ENCODE measurements at places on chromosomes 11 and 22.

GRCh38 chr11:111370902-111371578 lies 8.0 kb downstream of the POU2AF1 start:
- no peak for DNase-seq

GRCh38 chr11:91776655-91777054 lies 448.0 kb upstream of the FAT3 start:
- DNase-seq, result no peak

DNA sequence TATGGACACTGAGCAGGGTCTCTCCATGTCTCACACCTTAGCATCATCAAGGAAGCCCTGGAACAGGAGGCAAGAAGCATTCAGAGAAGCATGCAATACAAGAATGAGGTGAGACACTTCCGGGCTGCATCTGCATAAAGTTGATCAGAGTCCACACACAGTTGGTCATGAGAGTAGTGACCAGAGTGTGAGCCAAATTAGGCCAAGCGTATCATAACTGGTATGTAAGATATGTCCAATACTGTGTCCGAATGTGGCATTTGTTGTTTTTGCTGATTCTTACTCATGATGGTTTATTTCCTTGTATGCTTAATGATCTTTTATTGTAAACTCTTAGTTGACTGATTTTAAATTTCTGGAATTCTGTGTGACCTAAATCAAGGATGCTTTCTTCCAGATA lies 315.7 kb downstream of the INSC start:
- DNase-seq, result no peak

- no peak for DNase-seq
Observed at GRCh38 chr11:130638624-130639023, 190.2 kb downstream of the ADAMTS15 start.

DNA sequence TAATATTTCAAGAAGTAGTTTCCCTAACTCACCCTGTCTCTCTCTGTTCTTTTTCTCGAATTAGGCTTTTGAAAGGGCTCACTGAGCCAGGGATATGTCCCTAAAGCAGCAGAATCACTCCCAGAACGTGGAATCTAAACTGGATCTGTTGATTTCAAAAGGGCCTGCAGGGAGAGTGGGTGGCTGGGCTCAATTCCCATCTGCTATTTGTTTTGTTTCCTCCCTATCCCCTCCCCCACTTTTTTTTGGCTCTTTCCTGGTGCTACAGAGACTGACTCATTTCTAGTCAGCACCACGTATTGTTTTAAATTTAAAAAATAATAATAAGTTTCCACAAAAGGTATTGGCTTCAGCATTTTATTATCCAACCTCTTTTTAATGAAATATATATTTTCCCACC lies 961.5 kb downstream of the FAM181B start:
- DNase-seq, result no peak

- DNase-seq, result no peak
Observed at GRCh38 chr11:106091480-106092123, 14.1 kb downstream of the AASDHPPT start.

- no peak for DNase-seq
Observed at GRCh38 chr22:42176255-42176915, 45.8 kb upstream of the CYP2D6 start.

- DNase-seq, result no peak
Observed at GRCh38 chr11:100756559-100756958, 69.5 kb downstream of the ARHGAP42 start.

DNA sequence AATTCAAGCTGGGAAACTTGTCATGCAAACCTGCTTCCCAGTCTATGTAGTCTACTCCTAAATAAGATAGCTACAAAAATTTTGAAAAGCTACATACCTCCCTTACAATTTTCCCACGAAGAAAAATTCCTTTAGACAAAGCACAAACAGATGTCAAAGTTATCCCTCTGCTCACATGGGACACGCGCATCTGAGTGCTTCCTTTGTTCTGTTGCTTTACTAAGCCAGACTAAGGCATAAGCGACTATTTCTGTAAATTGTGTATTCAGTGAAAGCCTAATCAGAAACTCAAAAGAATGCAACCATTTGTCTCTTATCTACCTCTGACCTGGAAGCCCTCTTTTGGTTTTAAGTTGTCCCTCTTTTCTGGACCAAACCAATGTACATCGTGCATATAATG lies 583.7 kb upstream of the B3GAT1 start:
- DNase-seq, result no peak

DNA sequence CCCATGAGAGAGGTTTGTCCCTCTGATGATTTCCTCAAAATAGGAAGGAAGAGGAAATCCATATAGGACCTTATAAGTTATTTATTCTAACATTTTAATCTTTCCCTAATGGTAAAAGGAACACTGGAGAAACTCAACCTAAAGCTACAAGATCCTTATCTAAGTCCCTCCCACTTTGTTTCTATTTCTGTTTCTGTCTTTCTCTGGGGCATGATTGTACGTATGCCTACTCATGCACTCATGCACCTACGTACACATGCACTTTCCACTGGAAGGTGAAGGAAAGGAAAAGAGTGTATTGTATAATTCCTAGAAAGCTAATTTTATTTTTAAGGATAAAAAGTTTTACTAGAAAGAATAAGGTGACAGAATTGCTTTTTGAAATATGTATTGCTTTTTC lies 125.0 kb downstream of the RAB38 start:
- DNase-seq, result no peak

- no peak for DNase-seq
Observed at GRCh38 chr11:13462311-13462900, 616 bp downstream of the BTBD10 start.

DNA sequence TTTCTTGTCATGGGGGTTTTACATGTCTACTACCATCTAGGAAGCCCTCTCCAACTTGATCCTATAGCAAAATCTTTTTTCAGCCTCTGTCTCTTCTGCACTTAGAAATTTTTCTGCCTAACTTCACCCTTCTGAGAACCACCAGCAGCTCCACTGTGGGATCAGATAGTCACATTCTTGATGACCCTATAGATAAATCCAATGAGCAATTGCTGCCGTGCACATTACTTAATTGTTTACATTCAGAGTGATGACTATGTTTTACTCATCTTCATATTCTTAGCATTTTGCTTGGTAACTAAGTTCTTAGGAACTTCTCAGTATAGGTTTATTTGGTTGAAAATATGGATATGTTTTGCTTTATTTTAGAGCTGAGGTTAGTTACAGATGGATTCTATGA lies 12.4 kb upstream of the ETS1 start:
- DNase-seq, result no peak

DNA sequence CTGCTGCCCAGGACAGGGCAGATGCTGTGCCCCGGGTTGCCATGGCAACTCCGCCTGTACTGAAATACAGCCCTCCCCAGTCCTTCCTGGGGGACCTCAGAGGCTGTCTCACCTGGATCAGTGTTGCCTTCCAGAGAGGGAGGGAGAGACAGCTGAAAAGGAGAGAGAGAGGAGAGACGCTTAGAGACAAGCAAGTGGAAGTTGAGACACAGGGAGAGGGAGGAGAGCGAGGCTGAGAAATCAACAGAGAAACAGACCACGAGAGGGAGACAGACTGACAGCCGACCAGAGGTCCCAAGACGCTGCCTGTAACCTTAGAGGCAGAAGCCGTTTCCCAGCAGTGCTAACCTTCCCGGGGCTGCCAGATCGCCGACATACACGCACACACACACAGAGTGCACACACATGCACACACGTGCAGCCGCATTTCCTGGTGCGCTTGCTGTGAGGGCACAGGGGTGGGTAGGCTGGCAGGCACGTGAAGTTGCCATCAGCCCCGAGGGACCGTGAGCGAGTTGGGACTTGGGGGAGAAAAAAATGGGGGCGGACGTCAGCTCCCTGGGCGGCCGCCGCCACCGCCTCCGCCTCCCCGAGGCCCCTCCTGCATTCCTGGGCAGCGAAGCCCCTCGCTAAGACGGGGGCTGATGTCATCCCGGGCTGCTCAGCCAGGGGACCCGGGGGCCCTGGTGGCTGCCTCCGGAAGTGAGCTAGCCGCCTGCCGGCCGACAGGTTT lies 88.6 kb upstream of the CRYBB3 start:
- DNase-seq, result peak; percentile 42

- no peak for DNase-seq
Observed at GRCh38 chr22:45504373-45505341, 2.0 kb downstream of the FBLN1 start.

- no peak for DNase-seq
Observed at GRCh38 chr11:119584193-119585042, 144.6 kb downstream of the NECTIN1 start.

DNA sequence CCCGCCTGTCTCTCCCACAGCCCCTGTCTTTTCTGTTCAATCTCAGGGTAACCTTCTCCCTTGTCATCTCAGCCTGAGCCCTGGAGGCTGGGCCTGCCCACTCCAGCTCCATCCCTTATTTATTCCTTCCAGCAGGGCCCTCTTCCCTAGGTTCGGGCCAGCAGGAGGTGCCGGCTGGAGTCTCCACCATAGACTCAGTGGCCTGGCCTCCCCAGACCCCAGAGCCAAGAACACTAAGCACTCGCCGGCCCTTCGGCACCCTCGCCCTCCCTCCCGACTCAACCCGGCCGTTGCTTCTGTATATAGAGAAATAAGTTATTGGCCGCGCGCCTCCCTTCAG lies 1.4 kb upstream of the RAB1B start:
- DNase-seq, result no peak

- no peak for DNase-seq
Observed at GRCh38 chr11:123314972-123315371, 115.1 kb upstream of the GRAMD1B start.

- no peak for DNase-seq
Observed at GRCh38 chr11:35761899-35762298, 99.3 kb downstream of the TRIM44 start.

DNA sequence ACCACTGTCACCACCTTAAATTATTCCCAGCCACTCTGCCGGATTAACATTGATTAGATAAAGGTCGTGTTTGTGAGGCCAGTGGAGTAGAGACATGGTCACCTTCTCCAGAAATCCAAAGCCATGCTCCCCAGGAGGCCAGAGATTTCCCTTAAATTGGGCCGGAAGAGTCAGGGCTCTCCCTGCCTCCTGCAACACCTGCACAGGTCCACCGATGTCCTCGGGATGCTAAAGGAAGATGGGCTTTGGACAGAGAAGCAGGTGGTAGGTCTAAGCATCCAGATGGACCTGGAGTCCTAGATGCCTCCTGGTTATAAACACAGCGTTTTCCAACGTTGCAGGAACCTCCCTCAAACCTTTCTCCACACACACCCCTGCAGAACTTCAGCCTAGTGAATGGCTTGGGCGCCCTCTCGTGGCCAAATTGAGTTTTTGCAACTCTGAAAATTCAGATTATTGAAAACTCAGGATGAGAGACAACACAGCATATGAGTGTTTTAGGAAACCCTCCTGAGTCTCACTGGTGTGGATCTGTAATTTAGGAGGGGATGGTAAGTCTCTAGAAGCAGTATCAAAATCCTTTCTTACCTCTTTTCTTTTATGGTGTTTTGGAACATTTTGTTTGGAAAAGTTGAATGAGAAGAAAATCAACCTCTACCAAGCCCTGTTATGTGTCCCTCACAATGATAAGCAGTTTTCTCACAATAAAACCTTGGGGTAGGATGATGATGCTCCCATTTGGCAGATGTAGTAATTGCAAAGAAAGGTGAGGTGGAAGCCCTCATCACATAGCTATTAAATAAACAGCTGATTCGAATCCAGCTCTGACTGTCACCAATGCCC lies 109.6 kb downstream of the RRAS2 start:
- peak; percentile 14 for DNase-seq

DNA sequence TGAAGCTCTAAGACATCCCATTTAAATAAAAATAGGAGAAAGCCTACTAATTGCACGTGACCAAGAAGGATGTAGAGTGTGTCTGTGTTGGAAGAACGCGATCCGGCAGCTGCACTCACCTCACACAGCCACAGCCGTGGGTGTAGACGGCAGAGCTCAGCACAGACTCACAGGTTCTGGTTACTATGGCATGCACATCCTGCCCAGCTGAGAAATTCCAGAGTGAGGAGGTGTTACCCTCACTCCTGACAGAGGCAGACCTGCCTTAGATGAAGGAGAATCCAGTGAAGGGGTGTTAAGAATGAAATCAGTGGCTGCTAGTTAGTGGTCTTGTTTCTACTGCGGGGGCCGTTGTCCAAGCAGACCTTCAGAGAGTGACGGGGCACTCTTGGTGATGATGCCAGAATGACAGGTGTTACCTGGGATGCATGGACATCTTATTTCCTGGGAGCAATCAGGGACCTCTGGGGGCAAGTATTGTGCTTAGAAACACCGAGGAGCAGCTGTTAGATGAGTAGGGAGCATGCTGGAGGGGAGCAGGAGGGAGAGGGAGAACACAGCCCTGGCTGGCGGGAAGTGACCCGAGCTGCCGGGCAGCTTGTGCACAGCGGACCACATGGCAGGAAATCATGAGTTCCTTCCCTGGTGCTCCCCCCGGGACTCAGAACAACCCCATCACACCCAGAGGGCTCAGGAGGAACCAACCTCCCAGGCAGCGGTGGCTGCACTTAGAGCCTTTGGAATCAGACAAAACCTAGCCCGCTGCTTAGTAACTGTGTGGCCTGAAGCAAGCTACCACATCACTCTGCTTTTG lies 12.3 kb downstream of the KCNJ5 start:
- no peak for DNase-seq

DNA sequence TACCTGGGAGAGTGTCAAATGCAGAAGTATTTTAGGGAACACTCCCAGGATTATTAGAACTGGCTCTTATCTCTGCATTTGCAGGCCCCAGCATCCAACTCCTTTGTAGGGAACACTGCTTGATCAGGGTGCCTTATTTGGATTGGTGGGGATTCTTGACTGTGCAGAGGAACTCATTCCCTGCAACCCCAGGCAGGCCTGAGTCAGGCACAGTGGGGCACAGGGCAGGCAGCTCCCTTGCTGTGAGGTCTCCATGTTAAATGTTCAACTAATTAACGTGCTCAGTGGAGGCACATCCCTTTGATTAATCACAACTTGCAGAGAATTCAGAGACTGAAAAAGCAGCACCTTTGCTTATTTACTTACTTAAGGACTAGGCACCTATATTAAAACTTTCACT lies 102.3 kb upstream of the TENM4 start:
- no peak for DNase-seq

DNA sequence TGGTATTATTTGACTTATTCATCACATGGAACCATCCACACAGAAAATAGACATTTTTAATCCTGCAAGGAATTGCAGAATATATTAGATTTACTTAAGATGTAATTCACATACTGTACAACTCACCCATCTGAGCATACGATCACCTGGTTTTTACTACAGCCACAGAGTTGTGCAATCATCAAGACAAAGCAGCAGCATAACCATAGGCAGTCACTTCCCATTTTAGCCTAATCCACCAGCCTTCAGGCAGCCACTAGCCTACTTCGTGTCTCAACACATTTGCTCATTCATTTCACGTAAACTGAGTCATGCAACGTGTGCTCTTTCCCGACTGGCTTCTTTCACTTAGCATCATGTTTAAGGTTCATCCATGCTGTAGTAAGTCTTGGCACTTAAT lies 23.0 kb downstream of the PIWIL3 start:
- DNase-seq, result no peak

- DNase-seq, result no peak
Observed at GRCh38 chr22:26592421-26592891, 2.5 kb upstream of the TPST2 start.

- DNase-seq, result no peak
Observed at GRCh38 chr22:42970029-42970428, 44.9 kb downstream of the PACSIN2 start.
